ENCODE measurements at places on chromosomes 7 and 10.

- DNase-seq = no peak
Observed at GRCh38 chr7:76049295-76049694, 1.4 kb downstream of the MDH2 start.

DNA sequence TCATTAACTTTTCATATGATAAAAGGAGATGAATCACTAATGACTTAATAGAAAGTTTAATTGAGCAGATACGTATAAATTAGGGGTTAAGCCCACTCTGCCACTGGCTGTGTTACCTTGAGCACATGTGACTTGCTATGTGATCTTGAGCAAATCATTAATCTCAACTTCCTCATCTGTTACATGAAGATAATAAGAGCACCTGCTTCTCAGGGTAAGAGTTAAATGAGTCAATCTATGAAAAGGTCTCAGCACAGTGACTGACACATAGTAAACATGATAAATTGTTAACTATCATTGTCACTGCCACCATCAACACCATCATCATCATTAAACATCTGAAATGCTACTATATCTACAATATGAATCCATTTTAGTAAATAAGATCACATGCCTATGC lies 110.8 kb downstream of the TPK1 start:
- no peak for DNase-seq

DNA sequence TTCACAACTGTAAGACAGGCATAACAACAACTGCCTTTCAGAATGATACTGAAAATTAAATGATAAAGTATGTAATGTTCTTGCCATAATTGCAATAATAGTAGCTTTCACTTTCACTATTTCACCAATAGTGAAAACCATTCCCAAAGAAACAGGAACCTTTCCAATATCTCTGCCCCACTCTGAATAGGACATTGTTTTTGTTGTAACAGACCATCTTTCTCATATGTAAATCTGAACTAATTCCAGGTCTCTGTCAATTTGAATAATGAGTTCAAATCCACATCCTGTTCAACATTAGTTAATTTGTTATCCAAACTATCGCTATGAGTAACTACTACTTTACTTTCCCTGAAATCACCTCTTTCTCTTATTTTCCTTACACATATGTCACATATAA lies 148.0 kb downstream of the LRRN3 start:
- peak; percentile 64 for DNase-seq

- no peak for DNase-seq
Observed at GRCh38 chr10:53108317-53108934, 335.8 kb upstream of the MBL2 start.

DNA sequence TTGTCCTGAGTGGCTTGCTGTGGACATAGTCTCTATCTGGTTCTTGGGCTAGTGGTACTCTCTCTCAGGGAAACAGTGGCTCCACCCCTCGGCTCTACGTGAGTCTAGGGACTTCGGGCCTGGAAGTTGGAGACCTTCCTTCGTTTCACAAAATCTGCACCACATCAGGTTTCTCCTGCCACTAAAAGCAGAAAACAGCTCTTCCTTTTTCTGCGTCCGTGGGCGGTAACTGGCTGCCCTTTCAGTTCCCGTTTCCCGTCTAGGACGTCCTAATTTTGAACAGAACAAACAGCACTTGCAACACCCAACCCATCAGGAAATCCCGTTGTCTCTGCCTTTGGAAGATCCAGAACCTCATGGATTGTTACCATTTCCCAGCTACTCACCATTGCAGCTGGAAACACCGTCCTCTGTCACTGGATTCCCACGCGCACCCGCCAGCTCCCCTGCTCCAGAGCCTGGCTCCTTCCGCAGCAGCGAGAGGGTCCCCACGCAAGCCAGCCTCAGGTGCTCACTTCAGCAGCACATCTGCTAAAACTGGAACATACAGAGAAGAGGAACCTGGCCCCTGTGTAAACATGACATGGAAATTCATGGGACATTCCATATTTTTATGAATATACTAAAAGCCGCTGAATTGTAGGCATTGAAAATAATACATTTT lies 311.4 kb upstream of the AKR1E2 start:
- DNase-seq = peak; percentile 56

GRCh38 chr10:125106586-125106985 lies 53.8 kb downstream of the CTBP2 start:
- DNase-seq = no peak

DNA sequence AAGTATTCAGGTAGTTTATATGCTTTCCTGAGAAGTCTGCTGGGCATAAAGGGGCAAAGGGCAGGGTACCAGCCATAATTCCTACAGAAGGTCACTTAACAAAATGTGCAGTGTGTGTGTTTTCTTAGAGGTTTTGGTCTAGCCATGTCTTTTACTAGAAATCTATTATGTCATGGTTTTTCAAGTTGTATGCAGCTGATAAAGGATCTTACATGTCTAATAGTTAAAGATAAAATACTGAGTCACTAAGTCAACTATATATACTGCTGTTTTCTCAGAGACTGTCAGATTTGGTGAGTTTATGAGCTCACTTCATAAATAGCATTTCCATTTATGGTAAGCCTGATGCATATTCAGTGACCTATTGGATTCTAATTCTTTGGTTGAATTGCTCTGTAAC lies 7.7 kb downstream of the CASP2 start:
- DNase-seq = no peak

- DNase-seq = no peak
Observed at GRCh38 chr10:43691485-43691884, 42.8 kb upstream of the ZNF32 start.

GRCh38 chr7:102197161-102197560 lies 89.5 kb upstream of the SH2B2 start:
- no peak for DNase-seq

GRCh38 chr7:127550247-127550646 lies 35.1 kb downstream of the GCC1 start:
- no peak for DNase-seq

DNA sequence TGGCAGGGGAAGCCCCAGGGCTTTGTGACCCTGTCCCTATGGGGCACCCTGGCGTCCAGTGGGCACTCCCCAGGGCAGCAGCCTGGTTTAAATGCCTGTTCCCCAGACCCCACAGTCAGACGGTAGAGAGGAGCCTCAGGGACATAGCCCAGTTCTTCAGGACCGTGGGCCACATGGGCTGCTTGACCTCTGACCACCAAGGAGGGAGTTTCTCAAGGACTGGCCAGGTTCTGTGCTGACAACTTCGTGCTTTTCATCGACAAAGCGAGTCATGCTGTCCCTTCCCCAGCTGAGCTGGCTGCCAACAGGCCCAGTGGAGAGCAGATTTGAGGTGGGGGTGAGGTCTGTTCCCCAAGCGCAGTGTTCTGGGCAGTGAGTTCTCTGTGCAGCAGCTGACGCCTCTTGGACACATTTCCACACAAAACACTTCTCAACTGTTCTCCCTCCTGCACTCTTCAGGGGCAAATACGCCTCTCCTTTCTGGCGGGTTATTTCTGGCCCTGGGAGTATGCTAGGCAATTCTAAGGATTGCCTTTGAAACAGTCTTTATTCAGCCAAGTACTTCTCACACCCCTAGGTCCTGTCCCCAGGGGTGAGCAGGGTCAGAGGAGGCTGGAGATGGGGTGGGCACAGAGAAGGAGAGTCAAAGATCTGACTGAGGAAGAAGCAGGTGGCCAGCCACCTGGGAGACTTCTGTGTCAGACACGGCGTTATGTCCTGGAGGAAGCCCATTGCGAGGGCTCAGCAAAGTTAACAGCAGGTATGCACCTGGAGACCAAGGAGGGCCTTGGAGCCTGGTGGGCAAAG lies 57.3 kb upstream of the CAMK2B start:
- DNase-seq = no peak

GRCh38 chr7:104198673-104199278 lies 9.0 kb downstream of the ORC5 start:
- no peak for DNase-seq

DNA sequence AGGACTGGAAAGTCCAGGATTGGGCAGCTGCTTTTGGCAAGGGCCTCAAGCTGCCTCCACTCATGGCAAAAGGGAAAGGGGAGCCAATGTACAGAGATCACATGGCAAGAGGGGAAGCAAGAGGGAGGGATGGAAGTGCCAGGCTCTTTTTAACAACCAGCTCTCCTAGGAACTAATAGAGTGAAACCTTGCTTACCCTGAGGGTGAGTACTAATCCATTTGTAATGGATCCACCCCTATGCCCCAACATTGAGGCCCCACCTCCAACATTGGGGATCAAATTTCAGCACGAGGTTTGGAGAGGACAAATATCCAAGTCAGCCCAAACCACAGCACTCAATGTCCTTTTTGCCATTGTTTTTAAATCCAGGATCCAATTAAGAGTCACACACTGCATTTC lies 12.5 kb downstream of the HABP2 start:
- no peak for DNase-seq

- DNase-seq = no peak
Observed at GRCh38 chr7:41886262-41886900, 183.5 kb upstream of the INHBA start.

DNA sequence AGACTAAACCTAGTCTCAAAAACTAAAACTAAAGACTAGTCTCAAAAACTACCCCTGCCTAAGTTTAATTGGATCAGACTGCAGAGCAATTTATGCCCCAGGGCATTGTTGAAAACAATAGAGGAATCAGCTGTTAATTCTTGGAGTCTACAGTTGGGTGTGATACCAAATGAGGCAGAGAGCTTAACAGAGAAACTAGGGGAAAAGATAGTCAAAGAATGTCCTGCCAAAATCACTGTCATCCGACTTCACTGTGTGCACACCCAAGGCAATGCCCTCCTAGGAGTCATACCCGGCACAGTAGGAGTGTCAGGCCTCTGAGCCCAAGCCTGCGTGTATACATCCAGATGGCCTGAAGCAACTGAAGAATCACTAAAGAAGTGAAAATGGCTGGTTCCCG lies 90.5 kb upstream of the TOMM7 start:
- DNase-seq = no peak

DNA sequence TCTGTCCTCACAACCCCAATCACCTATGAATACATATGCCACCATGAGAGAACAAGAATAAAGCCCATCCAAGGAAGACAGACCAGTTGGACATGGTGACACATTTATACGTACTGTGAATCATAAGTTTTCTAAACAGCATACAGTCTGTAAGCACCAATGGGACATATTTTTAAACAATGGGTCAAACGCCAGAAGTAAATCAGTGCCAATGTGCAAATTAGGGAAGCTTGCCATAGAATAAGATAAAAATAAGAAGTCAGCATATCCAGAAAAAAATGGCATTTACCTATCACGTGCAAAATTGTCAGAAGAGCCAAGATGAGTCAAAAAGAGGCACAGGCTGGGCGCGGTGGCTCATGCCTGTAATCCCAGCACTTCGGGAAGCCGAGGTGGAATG lies 910.4 kb downstream of the SORCS1 start:
- DNase-seq = no peak

- DNase-seq = no peak
Observed at GRCh38 chr10:104472957-104473745, 119.5 kb downstream of the CFAP58 start.

- DNase-seq = no peak
Observed at GRCh38 chr7:70583965-70584883, 547.7 kb upstream of the GALNT17 start.

- no peak for DNase-seq
Observed at GRCh38 chr7:25408012-25408687, 179.9 kb upstream of the NPVF start.

GRCh38 chr7:1928645-1929348 lies 258.7 kb downstream of the ELFN1 start:
- no peak for DNase-seq

DNA sequence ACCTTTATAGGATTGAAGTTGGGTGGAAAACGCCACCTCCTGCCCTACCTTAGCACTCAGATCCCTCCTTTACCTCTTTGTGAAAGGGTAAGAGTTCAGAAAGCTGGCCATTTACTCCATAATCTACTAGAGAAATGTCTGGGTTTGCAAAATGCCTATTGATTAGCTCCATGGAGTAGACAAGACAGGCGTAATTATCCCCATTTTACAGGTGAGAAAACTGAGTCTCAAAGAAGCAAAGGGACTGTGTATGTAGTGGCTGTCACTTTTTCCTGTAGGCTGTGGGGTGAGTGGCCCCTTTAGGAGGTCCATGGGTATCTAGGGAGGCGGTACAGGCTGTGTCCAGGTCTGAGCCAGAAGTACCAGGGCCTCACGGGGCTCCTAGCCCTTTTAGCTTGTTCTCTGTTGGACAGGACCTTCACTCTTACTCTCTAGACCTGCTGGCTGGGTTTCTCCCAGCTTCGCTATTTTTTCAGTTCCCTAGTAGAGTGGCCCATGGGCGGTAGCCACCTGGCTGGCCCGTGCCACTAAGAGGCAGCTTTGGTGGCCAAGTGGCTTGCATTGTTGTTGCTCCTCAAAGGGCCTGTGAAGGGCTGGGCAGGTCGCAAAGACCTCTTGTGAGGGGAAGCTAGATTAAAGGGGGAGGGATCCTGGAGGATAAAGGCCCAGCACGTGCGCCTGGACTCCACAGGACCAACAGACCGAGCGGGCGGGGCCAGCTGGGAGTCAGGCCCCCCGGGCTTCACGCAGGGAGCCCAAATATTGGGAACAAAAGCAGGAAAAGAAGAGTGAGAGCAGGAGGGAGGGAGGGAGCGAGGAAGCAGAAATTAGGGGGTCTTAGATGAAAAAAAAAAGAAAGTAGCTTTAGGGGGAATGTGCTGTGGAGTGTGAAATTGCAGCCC lies 4.7 kb upstream of the PAX2 start:
- no peak for DNase-seq

DNA sequence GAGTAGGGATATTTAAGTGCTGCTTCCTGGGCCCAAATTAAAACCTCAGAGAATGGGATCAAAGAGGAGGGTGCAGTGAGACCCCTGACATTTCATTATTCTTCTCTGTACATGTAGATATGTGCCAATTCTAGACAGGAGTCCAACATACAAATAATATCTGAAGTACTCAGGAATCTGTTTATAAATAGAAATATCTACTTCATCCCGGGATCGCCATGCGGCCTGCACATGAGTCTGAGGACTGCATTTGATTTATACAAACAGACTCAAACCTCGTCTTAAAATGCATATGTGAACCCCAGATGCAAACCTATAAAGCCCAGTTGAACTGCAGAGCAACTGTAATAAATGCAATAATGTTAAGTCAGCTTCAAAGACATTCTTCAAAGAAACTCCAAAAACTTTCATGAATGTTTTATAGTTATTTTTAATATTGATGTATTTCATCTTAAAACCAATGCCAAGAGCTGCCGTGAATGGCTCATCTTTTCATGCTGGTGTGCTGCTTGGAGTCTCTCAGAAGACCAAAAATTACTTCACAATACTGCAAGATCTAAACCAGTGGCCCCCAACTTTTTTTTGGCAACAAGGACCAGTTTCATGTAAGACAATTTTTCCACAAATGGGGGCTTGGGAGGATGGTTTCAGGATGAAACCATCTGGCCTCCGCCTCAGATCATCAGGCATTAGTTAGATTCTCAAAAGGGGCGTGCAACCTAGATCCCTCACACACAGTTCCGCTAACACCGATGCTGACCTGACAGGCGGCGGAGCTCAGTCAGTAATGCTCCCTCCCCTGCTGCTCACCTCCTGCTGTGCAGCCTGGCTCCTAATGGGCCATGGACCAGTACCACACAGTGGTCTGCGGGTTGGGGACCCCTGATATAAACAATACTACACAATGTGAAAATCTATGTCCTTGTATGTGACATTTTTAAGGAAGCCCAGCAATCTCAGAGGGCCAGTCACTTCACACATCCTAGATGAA lies 166.9 kb downstream of the PARD3 start:
- no peak for DNase-seq

- DNase-seq = no peak
Observed at GRCh38 chr10:104416851-104417250, 63.2 kb downstream of the CFAP58 start.

GRCh38 chr7:128795129-128795528 lies 3.4 kb downstream of the CCDC136 start:
- no peak for DNase-seq

- no peak for DNase-seq
Observed at GRCh38 chr7:55427800-55428199, 62.7 kb downstream of the LANCL2 start.
